Psoas muscle (tissue), 8 donors: ENCODE measurements at places on chromosomes 16 and 17. TPM values are rescaled to one million over a fixed set of nuclear protein-coding genes. Genes with fewer than 3 reads are reported as not detected.

The FGF11 gene
- 21.1 TPM for total RNA-seq

DNA sequence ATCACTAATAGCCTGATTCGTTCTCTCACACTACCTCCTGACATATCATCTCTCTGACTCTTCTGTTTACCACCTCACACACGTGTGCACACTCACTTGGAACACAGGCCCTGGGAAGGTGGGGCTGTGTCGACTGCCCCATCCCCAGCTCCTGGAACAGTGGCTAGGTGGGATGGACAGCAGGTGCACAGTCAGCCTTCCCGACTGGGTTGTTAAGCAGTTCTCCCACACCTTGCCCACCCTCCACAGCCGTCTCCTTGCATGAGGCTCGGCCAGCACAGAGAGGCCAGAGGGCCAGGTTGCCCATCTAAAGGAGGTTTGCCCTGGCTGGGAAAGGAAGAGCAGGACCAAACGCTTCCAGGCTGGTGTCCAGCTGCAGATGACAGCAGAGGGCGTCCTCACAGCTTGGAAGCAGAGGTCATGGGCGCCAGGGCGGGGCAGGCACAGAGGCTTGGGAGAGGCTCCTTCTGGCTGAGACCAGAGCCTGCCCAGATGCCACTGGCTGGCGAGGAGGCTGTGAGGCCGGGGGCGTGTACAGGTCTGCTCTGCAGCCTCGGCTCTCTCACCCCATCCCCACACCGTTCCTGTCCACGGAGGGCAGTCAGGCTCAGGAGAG lies 92.8 kb downstream of the AMFR start:
- DNase-seq, result peak; percentile 76

GRCh38 chr17:36468903-36469635 lies 17.4 kb upstream of the ZNHIT3 start:
- DNase-seq, result no peak

DNA sequence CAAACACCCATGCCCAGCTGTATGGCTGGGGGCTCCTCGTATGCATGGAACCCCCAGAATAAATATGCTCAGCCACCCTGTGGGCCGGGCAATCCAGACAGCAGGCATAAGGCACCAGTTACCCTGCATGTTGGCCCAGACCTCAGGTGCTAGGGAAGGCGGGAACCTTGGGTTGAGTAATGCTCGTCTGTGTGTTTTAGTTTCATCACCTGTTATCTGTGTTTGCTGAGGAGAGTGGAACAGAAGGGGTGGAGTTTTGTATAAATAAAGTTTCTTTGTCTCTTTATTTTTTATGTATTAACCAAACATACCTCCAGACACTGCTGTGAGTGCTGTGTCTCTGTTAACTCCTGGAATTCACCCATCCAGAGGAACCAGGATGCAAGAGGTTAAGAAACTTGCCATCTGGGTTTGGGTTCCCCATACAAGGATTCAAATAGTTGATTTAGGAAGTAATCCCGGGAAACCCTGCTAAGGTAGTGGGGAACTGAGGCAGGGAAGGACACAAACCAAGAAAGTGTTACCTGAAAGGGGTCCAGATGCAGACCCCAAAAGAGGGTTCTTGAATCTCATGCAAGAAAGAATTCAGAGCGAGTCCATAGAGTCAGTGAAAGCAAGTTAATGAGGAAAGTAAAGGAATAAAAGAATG lies 37.4 kb upstream of the IL21R start:
- no peak for DNase-seq
